ENCODE measurements at places on chromosomes 7 and 10. TPM values are rescaled to one million over a fixed set of nuclear protein-coding genes. Genes with fewer than 3 reads are reported as not detected.

- H3K36me3 ChIP-seq = peaks cover 100% of the 10 kb centered on the region
- no peak overlapping the region for H3K4me3 ChIP-seq
- DNase-seq = no peak
- no peaks in the 10 kb centered on the region for H3K27me3 ChIP-seq
- H3K27ac ChIP-seq = no peak overlapping the region
- H3K4me1 ChIP-seq = no peaks in the 10 kb centered on the region
These were observed 18.6 kb downstream of the DMTF1 start for GRCh38 chr7:87170828-87171227.

DNA sequence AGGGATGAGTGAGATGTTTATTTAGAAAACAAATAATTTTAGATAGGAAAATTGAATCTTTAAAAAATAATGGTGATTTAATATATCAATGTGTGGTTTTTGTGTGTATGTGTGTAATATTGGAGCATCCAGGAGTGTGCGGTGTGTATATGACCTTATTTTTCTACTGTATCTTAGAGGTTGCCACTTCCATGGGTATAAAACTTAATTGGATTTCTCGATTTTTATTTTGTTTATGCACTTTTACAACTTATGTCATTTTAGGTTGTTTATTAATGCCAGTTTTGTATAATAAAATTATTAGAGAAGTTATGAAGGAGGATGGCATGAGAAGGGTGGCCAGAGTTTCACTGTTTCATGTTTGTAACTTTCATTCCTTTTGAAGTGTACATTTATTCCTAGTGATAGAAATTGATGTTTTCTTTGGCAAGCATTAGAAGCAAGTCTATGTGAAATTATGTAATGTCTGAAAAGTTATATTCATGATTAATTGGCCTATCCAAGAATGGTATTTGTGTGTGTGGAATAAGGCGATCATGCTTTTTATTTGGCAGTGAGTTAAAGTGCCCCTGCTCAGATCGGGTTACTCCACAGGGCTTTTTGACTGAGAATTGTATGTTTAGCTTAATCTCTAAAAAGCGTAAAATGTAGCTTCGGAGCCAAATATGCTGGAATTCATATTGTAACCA is 110.3 kb downstream of the KAT6B start:
- H3K36me3 ChIP-seq = no peaks in the 10 kb centered on the region
- no peak overlapping the region for H3K27ac ChIP-seq
- H3K27me3 ChIP-seq = no peaks in the 10 kb centered on the region
- peaks cover 31% of the 10 kb centered on the region for H3K4me1 ChIP-seq
- H3K4me3 ChIP-seq = no peak overlapping the region

DNA sequence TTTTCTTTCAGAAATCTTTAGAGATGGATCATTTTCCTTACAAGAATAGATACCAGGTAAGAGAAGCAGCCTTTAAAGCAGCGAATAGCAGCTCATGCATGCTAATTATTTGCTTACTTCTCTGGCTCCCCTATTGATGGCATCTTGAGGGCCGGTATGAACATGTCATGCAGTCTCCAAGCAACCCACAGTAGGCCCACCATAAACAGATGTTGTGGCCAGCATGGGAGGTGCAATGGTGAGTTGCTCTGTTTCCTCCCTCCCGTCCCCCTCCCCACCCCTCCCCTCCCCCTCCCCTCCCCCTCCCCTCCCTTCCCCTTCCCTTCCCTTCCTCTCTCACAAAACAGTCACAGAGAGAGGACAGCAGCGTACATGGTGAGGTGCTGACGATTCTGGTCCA is 9.7 kb upstream of the ZNF273 start:
- peaks cover 15% of the 10 kb centered on the region for H3K4me1 ChIP-seq
- H3K36me3 ChIP-seq = no peaks in the 10 kb centered on the region
- no peak for DNase-seq
- no peak overlapping the region for H3K27ac ChIP-seq

- no peaks in the 10 kb centered on the region for H3K4me1 ChIP-seq
- DNase-seq = no peak
- H3K27me3 ChIP-seq = no peaks in the 10 kb centered on the region
- peaks cover 46% of the 10 kb centered on the region for H3K36me3 ChIP-seq
- H3K4me3 ChIP-seq = no peak overlapping the region
These were observed 52.6 kb downstream of the PFKP start for GRCh38 chr10:3119796-3120459.

DNA sequence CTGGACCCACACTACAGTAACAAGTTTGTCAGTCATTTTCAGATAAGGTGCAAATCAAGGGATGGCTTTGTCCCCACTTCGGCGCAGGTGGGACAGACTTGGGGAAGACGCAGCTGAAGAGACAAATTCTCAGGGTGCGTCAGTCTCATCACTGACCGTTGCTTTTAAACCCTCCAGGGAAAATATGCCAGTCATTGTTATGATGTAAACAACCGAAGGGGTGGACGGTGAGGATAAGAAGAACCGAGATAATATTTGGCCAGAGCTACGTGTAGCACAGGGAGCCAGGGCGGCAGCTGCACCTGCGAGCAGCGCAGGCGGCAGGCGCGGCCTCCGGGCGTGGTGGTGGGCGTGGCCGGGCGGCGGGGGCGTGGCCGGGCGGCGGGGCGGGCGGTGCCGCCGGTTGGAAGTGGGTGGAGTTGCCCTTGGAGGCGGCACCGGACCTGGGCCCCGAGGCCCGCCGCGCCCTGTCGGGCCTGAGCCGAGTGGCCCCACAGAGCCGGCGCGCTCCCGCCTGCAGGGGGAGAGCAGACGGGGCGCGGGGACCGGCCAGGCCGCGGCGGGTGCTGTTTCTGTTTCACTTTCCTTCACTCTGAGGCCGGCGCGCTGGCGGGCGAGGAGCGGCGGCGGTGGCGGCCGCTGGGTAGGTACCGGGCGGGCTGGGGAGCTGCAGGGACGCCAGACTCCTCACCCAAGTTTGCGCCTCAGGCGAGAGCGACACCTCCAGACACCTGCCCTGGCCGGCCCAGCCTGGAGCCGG is at the start of gene PCGF5:
Gene PCGF5, plus strand, starts transcription at position 470 of the 760 bp plus-strand sequence. CDS start 2,209 bp downstream, outside the sequence.
- peak; percentile 91 for DNase-seq
- peaks cover 1% of the 10 kb centered on the region for H3K36me3 ChIP-seq
- H3K27ac ChIP-seq = peak within 1 kb of the TSS; percentile 88
- peak within 1 kb of the TSS; percentile 82 for H3K4me3 ChIP-seq
- H3K27me3 ChIP-seq = no peaks in the 10 kb centered on the region
- H3K4me1 ChIP-seq = peaks cover 42% of the 10 kb centered on the region

GRCh38 chr7:30027065-30027456 is 559 bp upstream of the FKBP14 start:
- H3K27ac ChIP-seq = peak overlapping the region; percentile 94
- DNase-seq = no peak
- H3K4me1 ChIP-seq = peaks cover 30% of the 10 kb centered on the region
- H3K4me3 ChIP-seq = peak overlapping the region; percentile 94
- H3K27me3 ChIP-seq = no peaks in the 10 kb centered on the region
- no peaks in the 10 kb centered on the region for H3K36me3 ChIP-seq

DNA sequence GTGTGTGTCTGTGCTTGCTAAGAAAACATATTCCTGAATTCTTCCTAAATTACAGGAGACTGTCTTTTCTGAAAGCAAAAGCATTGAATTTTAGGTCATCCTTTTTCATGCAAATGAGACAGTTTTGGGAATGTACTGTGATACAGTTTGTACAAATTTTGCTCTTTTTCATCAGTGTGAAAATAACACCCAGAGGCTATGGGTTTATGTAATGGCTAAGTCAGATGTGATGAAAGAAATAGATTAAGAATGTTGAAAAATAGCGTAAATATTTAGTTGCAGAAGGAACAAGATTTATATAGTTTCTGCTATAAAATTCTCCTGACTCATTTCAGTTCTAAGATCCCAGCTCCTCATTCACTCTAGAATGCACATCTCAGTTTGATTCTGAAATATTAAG is 24.6 kb downstream of the POM121L12 start:
- no peaks in the 10 kb centered on the region for H3K4me1 ChIP-seq
- no peaks in the 10 kb centered on the region for H3K36me3 ChIP-seq
- no peak overlapping the region for H3K4me3 ChIP-seq
- H3K27ac ChIP-seq = no peak overlapping the region

- no peaks in the 10 kb centered on the region for H3K4me1 ChIP-seq
- H3K36me3 ChIP-seq = no peaks in the 10 kb centered on the region
- no peak for DNase-seq
- no peak overlapping the region for H3K27ac ChIP-seq
- H3K4me3 ChIP-seq = no peak overlapping the region
These were observed 124.2 kb downstream of the BUB3 start for GRCh38 chr10:123278445-123278844.

- no peaks in the 10 kb centered on the region for H3K36me3 ChIP-seq
- H3K27me3 ChIP-seq = no peaks in the 10 kb centered on the region
- H3K4me3 ChIP-seq = no peak overlapping the region
- no peak for DNase-seq
These were observed 22.0 kb downstream of the PRTFDC1 start for GRCh38 chr10:24930427-24930826.

GRCh38 chr10:48884179-48885045 is 55.2 kb downstream of the LRRC18 start:
- no peaks in the 10 kb centered on the region for H3K4me1 ChIP-seq
- DNase-seq = no peak
- H3K4me3 ChIP-seq = no peak overlapping the region
- no peaks in the 10 kb centered on the region for H3K27me3 ChIP-seq
- H3K36me3 ChIP-seq = no peaks in the 10 kb centered on the region
- no peak overlapping the region for H3K27ac ChIP-seq

- no peak overlapping the region for H3K27ac ChIP-seq
- no peaks in the 10 kb centered on the region for H3K36me3 ChIP-seq
- H3K4me1 ChIP-seq = no peaks in the 10 kb centered on the region
- H3K27me3 ChIP-seq = no peaks in the 10 kb centered on the region
These were observed 1240.9 kb upstream of the LRRTM3 start for GRCh38 chr10:65684896-65685295.

GRM3 gene
- total RNA-seq = not detected

AMPH gene
- 2.9 TPM for total RNA-seq

SMKR1 gene
- not detected for total RNA-seq
